ENCODE measurements at places on chromosomes 16 and 17.

DNA sequence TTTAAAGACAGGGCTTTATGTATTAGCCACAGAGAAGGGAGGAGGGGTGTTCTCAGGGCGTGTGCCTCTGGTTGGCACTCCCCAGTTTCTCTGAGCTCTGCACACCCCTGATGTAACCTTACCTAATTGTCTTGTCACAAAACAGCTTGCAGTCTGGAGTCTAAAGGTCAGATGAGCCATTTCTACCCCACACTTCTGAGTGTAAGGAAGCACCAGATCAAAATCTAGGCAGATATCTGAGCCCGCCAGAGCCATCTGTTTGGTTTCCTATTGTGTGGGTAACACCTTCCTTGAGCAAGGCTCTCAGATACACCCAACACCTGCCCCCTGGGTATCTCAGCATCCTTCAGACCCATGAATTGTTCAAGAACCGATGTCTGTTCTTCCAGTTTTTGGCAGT lies 15.5 kb downstream of the CDH1 start:
- DNase-seq: peak; percentile 76

GRCh38 chr17:75539967-75540729 lies 14.7 kb downstream of the LLGL2 start:
- no peak for DNase-seq

DNA sequence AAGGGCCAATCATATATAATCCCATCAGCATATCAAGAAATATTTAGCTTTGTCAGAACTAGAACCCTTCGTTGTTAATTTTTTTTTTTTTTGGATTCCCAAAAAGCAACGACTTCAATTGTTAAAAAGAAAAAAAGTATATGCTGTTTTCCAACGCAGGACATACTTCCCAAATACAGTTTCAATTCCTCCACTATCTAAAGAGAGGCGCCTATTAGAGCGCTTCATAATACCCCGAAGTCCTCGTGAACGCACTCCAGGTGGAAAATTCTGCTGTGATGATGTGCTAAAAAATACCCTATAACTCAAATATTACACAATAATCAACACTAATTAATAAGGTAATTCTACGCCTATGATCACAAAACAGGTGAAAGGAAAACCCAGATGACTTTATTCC lies 20.8 kb downstream of the GNA13 start:
- DNase-seq: no peak

DNA sequence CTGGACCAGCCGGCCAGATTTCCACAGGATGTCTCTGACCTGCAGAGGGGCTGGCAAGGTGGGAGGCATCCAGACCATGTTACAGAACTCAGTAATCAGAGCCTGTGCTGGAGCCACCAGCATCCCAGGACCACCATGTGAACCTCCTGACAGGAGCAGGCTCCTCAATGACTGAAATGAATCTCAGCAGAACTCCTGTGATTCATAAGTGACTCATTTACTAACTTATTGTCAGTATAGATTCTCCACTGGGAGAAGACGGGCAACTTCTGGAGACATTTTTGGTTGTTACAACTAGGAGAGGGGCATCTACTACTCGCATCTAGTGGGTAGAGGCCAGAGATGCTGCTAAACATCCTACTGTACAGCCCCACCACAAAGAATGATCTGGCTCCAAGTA lies 3.1 kb upstream of the WWOX start:
- no peak for DNase-seq

- DNase-seq: no peak
Observed at GRCh38 chr16:12257926-12258561, 281.5 kb downstream of the SNX29 start.

- DNase-seq: no peak
Observed at GRCh38 chr16:68676113-68676860, 31.2 kb downstream of the CDH3 start.

DNA sequence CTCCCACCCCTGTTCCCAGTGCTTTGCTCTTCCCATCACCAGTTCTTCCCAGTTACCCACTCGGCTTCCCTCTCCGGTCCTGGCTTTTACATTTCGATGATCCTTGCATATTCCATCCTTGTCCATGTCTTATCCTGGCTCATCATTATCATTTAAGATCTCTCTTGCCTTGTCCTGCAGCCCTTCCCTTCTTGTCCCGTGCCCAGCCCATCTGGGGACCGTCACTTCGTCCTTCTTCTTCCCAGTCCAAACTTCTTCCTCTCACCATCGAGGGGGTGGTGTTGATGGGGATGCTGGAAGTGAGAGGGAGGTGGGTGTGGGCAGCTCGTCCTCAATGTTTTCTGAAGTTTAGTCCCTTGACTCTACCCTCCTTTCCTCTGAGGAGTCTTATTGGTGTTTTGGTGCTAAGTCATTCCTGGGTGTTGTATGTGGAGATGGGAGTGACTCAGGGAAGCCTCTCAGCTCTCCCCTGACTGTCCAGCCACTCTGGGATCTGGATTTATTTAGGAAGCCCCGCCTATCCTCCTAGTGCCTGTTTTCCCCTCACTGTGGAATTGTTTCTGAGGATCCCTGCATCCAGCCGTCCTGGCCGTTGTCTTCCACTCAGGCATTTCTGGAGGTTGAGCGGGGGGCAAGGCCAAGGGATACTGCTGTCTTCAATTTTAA lies 975 bp downstream of the SNX29 start:
- DNase-seq: no peak

DNA sequence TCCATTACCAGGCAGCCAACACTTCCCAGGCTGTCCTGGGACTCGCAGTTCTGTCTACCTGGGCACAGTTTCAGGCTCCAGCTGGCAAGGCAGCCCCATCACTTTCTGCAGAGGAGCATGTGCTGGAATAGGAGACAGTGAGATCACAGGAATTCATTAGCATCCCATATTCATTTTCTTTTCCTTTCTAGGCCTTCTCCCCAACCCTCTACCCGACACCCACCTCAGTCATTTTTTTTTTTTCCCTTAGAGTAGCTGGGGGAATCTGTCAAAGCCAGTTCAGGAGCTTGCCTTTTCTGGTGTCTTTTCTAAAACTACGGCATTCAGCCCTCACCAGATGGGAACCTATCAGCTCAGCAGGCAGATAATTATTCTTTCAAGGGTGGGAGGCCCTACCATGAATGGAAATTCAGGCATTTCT lies 42.4 kb upstream of the FBXO47 start:
- DNase-seq: no peak

DNA sequence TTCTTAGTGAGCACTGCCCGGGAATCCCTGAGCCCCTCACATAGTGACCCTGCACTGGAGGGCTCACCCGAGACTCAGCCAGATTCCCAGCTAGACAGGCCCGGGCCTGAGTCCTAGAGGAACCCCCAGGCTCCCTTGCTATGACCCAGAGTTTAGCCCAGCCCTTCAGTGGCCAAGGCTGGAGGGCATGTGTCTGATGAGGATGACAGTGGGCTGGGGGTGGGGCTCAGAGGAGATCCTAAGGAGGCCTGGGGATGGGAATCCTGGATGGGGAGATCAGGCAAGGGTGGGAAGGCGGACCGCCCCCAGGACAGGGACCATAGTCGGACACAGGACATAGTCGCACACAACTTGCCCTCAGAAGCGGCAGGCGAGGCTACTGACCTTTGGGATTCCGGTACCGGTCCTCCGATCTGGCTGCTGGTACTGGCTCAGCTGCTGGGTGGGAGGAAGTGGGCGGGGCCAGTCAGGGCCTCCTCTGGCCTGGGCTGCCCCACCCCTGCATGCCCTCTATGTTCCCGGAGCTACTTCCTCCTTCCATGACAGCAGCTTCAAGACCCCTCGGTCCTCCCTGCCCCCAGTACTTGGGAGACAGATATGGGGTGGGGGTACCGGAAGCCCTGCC lies 1.1 kb downstream of the CD79B start:
- DNase-seq: peak; percentile 60

DNA sequence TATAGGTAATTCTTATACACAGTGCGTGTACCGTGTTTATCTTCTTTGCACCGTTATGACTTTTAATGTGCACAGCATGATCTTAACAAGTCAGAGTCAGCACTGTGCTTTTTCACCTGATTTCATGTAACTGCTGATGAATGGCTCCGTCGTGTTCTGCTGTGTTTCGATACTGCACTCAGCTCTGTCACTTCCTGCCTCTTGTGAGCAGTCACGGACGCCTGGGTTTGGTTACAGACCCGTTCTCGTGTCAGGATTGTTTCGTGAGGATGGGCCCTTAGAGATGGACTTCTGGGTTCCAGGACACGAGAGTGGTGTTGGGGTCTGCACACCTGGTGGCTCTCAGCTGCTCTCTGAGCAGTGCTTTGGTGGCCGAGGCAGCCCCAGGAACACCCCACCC lies 24.6 kb downstream of the TBCD start:
- DNase-seq: no peak

DNA sequence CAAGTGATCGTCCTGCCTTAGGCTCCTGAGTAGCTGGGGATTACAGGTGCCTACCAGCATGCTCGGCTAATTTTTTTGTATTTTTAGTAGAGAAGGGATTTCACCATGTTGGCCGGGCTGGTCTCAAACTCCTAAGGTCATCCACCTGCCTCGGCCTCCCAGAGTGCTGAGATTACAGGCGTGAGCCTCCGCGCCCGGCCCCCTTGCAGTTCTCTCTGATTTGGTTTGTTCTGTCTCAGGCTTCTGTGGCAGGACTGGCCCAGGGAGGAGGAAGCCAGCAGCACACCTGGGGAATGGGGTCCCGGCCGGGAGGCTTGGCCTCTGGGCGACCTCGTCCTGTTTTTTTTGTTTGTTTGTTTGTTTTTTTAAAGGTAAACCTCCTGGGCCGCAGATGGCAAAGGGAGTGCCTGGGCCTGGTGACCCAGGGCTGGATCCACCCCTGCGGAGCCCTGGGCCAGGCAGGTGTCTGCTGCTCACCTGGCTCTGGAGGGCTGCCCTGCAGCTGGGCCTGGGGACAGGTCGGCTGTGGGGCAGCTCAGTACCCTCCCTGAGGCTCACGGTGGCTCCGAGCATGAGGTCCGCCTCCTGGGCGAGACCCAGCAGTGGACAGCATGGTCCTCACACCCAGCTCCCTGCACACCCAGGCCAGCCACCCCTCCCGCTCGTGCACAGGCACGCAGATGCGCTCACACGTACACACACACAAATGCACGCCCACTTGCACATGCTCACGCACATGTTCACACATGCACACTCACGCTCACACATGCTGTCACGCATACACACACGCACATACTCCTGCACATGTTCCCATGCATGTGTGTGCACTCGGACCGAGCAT lies 3.3 kb upstream of the NUDT16L1 start:
- DNase-seq: no peak

DNA sequence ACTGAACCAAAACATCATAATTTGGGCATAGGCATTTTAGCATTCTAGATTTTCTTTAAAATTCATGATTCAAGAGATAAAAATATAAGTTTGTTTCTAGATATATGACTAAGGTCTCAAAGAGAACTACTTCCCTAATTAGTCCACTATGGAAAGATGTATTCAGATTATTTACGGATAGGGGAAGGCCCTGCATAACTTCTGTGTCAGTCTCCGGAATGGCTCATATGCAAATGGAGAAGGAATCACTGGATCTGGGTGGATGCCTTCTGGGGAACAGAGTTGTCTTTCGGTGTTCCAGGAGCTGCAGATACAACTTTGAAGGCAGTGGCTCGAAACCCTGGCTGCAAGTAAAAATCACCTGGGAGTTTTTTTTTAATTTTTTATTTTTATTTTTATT lies 17.1 kb upstream of the WFIKKN2 start:
- no peak for DNase-seq

GRCh38 chr16:11880007-11880406 lies 28.7 kb upstream of the RSL1D1 start:
- no peak for DNase-seq

DNA sequence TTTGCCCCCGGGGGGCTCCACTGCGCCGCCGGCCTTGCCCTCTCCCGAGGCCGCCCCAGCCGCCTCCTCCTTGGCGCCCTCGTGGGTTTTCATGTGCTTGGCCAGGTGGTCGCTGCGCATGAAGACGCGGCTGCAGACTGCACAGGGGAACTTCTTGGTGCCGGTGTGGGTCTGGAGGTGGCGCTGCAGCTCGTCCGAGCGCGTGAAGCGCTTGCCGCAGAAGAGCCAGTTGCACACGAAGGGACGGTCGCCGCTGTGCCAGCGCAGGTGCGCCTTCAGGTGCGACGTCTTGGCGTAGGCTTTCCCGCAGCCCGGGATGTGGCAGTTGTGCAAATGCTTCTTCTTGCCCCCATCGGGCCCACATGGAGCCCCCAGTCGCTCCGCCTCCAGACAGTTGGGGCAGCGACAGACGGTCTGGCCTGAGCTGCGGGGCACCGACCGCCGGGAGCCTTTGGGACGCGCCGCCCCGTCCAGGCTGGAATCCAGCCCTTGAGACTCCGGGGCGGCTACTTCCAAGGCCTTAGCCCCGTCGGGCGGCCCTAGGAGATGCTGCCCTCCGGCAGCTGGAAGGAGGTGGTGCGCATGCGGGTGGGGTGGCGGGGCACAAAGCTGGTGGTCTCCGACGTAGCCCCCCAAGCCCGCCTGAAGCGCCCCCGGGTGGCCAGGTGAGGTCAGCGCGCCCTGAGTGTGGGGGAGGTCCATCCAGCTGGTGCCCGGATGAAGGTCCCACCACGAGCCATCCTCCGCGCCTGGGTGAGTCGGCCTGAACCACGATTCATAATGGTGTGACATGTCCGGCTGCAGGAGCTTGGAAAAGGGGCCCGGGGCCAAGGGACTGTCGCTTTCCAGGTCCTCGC lies 3.4 kb downstream of the SP6 start:
- no peak for DNase-seq

- no peak for DNase-seq
Observed at GRCh38 chr17:30433514-30433913, 43.7 kb upstream of the GOSR1 start.

GRCh38 chr17:59451706-59452105 lies 113.7 kb upstream of the DHX40 start:
- DNase-seq: no peak

- DNase-seq: no peak
Observed at GRCh38 chr17:73045724-73046123, 46.8 kb downstream of the SLC39A11 start.

DNA sequence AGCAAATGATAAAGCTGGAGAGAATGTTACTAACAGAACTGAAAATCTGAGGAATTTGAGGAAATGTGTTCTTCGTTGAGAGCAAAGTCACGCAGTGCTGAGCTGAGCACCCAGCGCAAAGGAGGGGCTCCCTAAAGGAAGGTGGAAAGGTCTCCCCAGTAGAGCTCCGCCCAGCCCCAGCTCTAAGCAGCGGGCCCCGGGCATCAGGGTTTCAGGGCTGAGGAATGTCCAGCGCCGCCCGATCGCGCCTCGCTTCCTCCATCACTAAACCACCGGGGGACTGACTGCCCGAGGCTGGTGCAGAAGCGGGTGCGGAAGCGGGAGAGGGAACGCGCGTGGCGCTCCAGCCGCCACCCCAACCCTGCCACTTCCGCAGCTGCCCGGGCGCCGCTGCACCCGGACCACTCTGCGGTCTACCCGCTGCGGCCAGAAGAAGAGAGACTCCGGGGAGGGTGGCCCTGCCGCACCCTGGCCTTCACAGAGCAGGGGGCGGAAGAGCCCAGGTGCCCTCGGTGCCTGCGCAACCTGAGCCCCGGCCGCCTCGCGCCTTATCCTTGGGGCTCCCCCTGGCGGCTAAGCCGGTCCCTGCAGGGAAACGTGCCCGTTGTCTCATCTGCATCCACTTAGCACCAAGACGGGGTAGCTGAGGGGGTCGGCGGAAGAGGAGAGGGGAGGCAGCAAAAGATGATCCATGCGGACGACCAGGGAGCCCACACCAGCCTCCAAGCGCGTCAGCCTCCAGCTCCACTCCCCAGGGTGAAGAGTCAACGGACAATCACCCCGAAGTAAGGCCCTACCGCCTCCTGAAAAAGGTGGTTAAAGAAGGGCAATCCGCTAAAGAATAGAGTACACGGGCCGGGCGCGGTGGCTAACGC lies 12.4 kb upstream of the GUCY2D start:
- peak; percentile 91 for DNase-seq

GRCh38 chr16:66741950-66742808 lies 9.2 kb downstream of the DYNC1LI2 start:
- no peak for DNase-seq

GRCh38 chr16:28321700-28322411 lies 29.5 kb downstream of the SBK1 start:
- no peak for DNase-seq

- no peak for DNase-seq
Observed at GRCh38 chr17:76732734-76733617, 4.2 kb downstream of the SRSF2 start.
